Activated CD4-positive, alpha-beta T cell treated with anti-CD3 and anti-CD28 coated beads, Interleukin-2, amount 10 ng/mL, durations not matched to agents 7 days and 5 days (primary cell): ENCODE measurements at places on chromosomes 11 and 22. TPM values are rescaled to one million over a fixed set of nuclear protein-coding genes. Genes with fewer than 3 reads are reported as not detected.

Gene SLC22A8
- not detected for total RNA-seq

Gene MUC6
- total RNA-seq = not detected

Gene KIRREL3
- total RNA-seq = not detected

Gene OR51B5
- total RNA-seq = not detected

Gene KIAA0930
- 17.8 TPM for total RNA-seq

Gene CARD16
- total RNA-seq = 98.8 TPM

Gene ADAMTS8
- total RNA-seq = not detected

Gene CD3E
- total RNA-seq = 841 TPM

Gene MORC2
- 39.2 TPM for total RNA-seq

Gene NRGN
- total RNA-seq = 8.9 TPM

Gene KRTAP5-7
- total RNA-seq = 0.29 TPM

Gene KIAA1671
- total RNA-seq = 25.4 TPM

Gene MS4A1
- not detected for total RNA-seq

Gene GGT1
- 44.6 TPM for total RNA-seq

Gene CD81
- total RNA-seq = 137 TPM

Gene CBLIF
- total RNA-seq = not detected

Gene CNIH2
- total RNA-seq = 2.5 TPM

Gene ENTHD1
- total RNA-seq = 0.21 TPM

Gene C11orf42
- total RNA-seq = not detected

Gene OR5B21
- 0.37 TPM for total RNA-seq

Gene OSM
- total RNA-seq = 74.7 TPM

Gene OR4D5
- total RNA-seq = not detected

Gene RASL10A
- 0.92 TPM for total RNA-seq

Gene OR10A2
- total RNA-seq = not detected

Gene SLC35E4
- 2.5 TPM for total RNA-seq

Gene ELF5
- not detected for total RNA-seq

Gene TMEM121B
- total RNA-seq = 0.06 TPM

Gene GRIK4
- total RNA-seq = not detected

Gene SYNGR1
- 0.77 TPM for total RNA-seq

Gene PGA5
- not detected for total RNA-seq

Gene MS4A3
- total RNA-seq = not detected

Gene DGAT2
- 0.77 TPM for total RNA-seq

Gene ASPHD2
- 8.8 TPM for total RNA-seq

Gene SGSM1
- total RNA-seq = 0.15 TPM

Gene MN1
- 0.10 TPM for total RNA-seq

Gene ELMOD1
- not detected for total RNA-seq

Gene OR5A1
- total RNA-seq = not detected

Gene MRGPRE
- total RNA-seq = not detected

Gene PLEKHA7
- 3.4 TPM for total RNA-seq

Gene CARD18
- total RNA-seq = not detected

Gene CFAP300
- total RNA-seq = not detected

Gene GRM5
- total RNA-seq = not detected

Gene KRTAP5-8
- total RNA-seq = not detected

Gene LRRC10B
- total RNA-seq = not detected

Gene OR4A16
- total RNA-seq = not detected

Gene SPA17
- total RNA-seq = 1.1 TPM

Gene C22orf39
- total RNA-seq = 33.3 TPM

Gene P2RX6
- total RNA-seq = 0.27 TPM

Gene SRSF8
- 37.2 TPM for total RNA-seq

Gene CCDC73
- total RNA-seq = not detected

Gene FOXRED1
- 34.8 TPM for total RNA-seq
